ENCODE measurements at places on chromosomes 5 and 9. TPM values are rescaled to one million over a fixed set of nuclear protein-coding genes. Genes with fewer than 3 reads are reported as not detected.

FOXD4L4 gene
- total RNA-seq: 0.08 TPM

PLPP7 gene
- 11.4 TPM for total RNA-seq

SPINK13 gene
- total RNA-seq: not detected

ADGRD2 gene
- total RNA-seq: not detected

SLC4A9 gene
- total RNA-seq: not detected

Measured in smooth muscle cell of the coronary artery (primary cell).